ENCODE measurements at places on chromosomes 5 and 9. TPM values are rescaled to one million over a fixed set of nuclear protein-coding genes. Genes with fewer than 3 reads are reported as not detected.

- peak; percentile 7 for DNase-seq
Measured at GRCh38 chr5:8981496-8981895, 564.4 kb downstream of the SEMA5A start.

- DNase-seq: peak; percentile 99
Measured at GRCh38 chr5:80407735-80408483, at the start of gene ZFYVE16. TSS of gene ZFYVE16 (plus strand) at chr5:80408064. CDS start at chr5:80434148, 26,084 bp downstream.

DNA sequence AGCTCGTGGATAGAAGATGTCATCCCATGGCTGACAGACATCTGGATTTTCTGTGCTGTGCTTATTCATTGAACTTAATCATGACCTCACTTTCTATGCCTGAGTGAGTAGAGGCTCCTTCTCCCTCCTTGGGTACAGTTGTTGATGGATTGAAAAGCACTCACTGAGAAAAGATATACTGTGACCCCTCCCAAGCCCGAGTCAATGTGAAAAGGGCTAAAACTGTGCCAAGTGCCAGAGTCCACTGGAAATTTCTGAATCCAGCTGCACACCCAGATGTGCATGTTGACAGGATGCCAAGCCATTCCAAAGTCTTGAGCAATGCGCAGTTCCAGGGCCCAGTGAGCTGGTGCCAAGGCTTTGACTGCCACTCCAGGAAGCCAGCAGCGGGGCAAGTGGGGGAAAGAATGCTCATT, 473.0 kb downstream of the NTRK2 start:
- peak; percentile 71 for DNase-seq

The PCDHA10 gene
- 0.12 TPM for polyA plus RNA-seq

Measured in muscle of leg (tissue), 16 donors.